ENCODE measurements at places on chromosomes 11 and 22. TPM values are rescaled to one million over a fixed set of nuclear protein-coding genes. Genes with fewer than 3 reads are reported as not detected.

DNA sequence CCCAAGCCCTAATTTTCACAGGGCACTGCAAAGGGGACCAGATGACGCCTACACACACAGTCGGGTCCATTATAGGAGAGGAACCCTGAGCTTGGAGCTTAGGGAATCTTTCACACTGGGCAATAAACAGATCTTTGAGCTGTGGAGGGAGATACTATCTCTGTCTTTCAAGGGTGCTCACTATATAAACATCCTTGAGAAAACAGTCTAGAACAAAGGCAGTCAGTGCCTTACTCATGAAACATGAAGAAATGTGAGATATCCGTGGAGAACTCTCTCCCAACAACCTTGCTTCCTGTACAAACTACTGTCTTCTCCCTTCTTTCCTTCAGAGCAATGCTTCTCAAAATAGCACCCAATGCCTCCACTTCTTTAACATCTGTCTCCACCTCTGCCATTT, 109.0 kb upstream of the APOA1 start:
- DNase-seq, result no peak

DNA sequence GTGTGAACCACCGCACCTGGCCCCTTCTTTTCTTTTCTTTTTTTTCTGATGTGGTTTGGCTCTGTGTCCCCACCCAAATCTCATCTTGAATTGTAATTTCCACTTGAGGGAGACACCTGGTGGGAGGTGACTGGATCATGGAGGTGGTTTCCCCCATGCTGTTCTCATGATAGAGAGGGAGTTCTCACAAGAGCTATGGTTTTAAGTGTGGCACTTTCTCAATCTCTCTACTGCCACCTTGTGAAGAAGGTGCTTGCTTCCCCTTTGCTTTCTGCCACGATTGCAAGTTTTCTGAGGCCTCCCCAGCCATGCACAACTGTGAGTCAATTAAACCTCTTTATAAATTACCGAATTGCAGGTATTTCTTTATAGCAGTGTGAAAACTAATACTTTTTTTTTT, 4.9 kb upstream of the TCN2 start:
- DNase-seq, result no peak

- no peak for DNase-seq
Measured at GRCh38 chr11:100908746-100909145, 220.9 kb downstream of the PGR start.

DNA sequence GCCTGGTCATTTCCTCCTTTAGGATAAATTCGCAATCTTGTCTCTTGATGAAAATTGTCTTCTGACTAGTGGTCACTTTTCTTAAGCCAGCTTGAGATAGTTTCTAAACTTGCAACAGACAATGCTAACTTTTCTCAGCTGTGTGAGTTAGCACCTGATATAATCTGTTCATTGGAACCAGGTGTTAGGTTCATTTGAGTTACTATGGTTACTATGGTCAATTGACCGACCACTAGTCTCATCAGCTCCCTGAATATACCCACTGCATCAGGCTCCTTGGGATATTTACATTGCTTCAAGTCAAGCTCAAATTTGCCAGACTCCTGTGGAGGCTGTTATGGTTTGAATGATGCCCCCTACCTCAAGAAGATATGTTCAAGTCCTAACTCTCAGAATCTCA, 54.5 kb downstream of the SC5D start:
- DNase-seq, result no peak

OR51E2 gene
- not detected for total RNA-seq

Data from left lobe of liver (tissue), 2 donors.